ENCODE measurements at places on chromosomes 16 and 17.

DNA sequence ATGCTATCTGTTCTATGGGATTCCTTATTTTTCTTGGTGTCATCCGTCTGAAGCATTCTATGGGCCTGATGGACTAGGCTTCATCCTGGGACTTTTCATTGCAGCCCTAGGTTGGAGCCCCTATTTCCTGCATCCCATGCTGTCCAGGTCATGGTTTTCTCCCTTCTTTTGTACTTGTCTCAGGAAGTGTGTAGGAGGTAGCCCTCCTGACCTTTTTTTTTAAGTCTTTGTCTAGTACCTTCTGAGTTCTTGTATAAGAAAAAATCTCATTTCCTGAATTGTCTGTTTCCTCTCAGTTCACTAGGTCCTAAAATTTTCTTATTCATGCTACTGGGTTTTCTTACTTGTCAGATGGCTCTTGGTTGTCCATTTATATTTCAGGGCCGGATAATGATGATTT is 6.0 kb downstream of the NDEL1 start:
- no peak for DNase-seq

DNA sequence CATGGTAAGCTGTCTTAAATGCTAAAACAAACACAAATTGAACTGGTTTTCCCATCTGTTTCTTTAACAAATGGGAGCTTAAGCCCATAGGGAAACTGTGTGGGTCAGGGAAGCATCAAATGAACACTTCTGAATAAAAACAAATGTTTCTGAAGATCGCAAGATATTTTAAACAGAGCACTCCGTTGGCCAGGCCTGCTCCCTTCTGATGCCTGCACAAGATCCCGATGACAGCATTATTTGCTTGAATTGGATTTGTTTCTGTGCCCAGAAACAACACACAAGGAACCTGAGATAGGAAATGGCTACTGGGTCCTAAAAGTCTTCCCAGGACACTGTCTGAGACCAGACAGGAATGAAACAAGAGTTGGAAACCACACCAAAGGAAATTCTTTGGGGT is 425.8 kb upstream of the ZFHX3 start:
- no peak for DNase-seq

DNA sequence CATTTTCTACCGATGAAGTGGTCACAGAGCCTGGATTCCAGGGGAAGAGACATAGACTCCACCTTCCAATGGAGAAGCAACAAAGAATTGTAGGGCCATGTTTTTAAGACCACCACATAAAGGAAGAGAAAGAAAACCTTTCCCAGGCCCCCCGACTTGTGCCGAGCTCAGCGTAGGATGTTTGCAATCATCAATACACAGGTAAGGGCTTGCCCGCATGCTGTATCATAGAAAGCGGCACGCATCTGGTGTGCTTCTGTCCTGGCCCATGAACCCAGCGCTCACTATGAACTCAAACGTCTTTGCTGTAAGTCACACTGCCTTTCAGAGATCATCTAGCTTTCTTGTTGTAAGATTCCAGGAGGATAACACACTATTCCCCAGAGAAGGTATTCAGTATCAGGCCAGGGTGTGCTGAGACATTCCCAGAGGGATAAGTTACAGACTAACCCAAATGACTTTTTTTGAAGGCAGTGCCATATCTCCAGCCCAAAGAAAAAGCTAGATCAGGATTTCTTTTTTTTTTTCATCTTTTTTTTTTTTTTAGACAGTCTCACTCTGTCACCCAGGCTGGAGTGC is 79.5 kb upstream of the RPL38 start:
- no peak for DNase-seq

- no peak for DNase-seq
Observed at GRCh38 chr16:23141959-23142740, 7.1 kb downstream of the USP31 start.

- no peak for DNase-seq
Observed at GRCh38 chr17:33667052-33667509, 374.0 kb upstream of the ASIC2 start.

GRCh38 chr17:75842411-75842810 is 1.8 kb downstream of the UNC13D start:
- no peak for DNase-seq

- DNase-seq = no peak
Observed at GRCh38 chr16:89452925-89453324, 37.4 kb downstream of the ANKRD11 start.

DNA sequence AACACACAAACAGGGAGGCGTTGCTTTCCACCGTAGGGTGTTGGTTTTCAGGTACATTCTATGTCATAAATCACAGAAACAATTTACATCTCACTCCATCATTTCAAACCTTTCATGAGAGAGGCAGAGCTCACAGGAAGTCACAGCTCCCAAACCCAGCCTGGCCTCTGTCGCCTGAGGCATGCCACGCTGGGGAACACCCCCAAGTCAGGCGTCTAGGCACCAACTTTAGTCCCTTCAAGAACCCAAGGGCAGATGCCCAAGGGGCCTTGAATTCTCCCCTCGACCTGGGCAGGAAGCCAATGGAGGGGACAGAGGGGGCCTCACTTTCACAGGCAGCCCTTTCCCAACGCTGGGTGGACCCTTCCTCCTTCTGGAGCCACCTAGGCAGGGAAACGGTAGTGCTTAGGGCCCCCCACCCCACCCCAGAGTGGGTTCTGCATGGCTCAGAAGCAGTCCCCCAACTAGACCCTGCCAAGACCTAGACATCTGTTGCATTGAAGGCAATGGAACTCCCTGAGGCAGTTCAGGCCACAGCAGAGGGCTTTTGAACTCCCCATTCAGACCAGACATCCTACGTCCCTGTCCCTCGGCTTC is 10.6 kb downstream of the TBX4 start:
- no peak for DNase-seq

DNA sequence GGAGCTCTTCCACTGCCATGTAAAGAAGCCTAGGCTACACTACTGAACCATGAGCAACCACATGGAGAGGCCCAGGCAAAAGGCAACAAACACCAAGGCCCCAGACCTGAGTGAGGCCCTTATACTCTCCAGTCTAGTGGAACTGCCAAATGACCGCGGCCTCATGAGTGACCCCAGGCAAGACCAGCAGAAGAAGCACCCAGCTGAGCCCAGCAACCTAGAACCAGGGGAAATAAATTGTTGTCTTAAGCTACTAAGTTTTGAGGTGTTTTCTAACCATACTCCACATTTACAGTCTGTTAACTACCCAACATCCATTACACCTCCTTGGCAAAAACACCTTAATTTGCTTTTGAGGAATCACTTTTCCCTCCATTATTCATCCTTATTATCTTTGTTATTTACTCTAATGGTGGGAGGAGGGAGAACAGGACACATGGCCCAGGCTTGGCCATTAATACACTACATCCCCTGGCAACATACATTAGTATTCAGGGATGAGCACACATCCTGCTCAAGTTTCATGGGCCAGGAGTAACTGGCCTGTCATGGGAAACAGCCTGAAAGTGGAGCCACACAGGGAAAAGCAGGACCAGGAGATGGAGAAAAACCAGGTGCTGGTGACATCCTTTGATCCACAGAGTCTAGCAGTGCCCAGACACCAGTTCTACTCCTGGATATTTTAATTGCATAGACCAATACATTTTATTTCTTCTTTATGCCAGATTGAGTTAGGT is 26.2 kb downstream of the SLC39A11 start:
- no peak for DNase-seq

DNA sequence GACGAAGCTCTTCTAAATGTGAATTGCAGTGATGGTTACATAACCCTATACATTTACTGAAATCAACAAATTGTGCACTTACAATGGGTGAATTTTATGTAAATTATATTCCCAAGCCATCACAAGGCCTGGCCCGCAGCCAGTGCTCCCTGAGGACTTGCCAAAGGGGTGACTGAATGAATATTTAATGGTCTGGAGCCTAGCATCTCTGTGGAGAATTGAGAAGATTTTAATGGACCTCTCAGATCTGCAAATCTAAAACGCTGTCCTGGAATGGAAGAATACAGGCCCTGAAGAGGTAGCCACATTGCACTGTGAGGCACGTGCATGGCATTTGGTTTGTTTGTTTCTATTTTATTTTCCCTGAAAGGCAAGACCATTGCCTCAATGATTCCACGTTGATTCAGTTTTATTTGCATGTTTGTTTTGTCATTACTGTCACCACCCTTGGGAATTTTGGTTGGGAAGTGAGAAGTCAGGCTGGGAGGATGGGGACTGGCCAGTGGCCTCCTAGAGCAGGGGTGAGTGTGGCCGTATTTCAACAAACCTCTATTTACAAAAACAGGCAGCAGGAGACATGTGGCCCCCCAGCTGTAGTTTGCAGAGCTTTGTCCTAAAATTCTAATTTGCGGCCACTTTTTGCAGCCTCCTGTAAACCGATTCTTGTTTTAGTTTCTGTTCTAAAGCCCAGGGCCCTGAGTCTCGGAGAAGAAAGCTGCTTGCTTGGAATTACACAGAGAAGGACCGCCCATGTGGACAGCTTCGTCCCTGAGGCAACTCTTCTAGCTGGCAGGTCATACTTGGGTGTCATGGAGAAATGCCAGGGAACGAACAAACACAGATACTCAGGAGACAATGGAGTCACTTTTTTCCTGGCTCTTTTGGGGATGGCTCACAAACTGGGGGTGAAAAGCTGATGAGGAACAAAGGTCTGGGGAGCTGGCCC is 40.5 kb upstream of the GCSH start:
- DNase-seq = no peak

GRCh38 chr17:81660441-81660840 is 4.1 kb upstream of the PDE6G start:
- DNase-seq = no peak
